ENCODE measurements at places on chromosomes 3 and 15. TPM values are rescaled to one million over a fixed set of nuclear protein-coding genes. Genes with fewer than 3 reads are reported as not detected.

Gene XYLB
- 1.5 TPM for total RNA-seq

Gene DNAJA4
- total RNA-seq, result 9.8 TPM

Gene FETUB
- not detected for total RNA-seq

Gene RETNLB
- not detected for total RNA-seq

DNA sequence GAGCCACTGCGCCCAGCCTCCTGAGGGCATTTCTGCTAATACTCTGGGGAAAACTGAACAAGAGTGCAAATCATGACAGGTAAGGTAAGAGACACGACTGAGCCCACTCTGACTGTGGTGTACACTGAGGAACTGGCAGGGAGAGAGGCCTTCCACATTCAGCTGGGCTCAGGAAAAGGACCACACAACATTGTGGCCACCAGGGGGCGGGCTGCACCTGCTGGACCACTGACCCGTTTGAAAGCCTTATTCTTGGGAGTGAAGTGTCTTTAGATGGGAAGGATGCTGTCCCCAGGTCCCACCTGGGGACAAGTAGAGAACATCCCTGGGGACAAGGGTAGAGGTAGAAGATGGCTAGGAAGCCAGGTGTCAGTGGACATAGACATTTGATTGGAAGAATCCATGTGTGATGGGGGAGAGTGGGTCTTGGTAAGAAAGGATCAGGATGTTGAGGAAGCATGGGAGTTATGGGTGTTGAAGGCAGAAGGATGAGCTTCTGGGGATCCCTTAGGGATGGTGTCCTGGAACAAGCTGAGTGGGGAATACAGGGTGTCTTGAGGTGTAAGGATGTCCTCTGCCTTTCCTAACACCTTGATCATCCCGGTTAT is 6.2 kb upstream of the CTDSPL start:
- peak; percentile 82 for DNase-seq

GRCh38 chr3:71307991-71308697 is 275.4 kb downstream of the FOXP1 start:
- DNase-seq, result no peak

- DNase-seq, result no peak
Measured at GRCh38 chr3:123476967-123477750, 28.3 kb upstream of the ADCY5 start.

GRCh38 chr3:1792466-1792865 is 306.2 kb upstream of the CNTN4 start:
- no peak for DNase-seq

DNA sequence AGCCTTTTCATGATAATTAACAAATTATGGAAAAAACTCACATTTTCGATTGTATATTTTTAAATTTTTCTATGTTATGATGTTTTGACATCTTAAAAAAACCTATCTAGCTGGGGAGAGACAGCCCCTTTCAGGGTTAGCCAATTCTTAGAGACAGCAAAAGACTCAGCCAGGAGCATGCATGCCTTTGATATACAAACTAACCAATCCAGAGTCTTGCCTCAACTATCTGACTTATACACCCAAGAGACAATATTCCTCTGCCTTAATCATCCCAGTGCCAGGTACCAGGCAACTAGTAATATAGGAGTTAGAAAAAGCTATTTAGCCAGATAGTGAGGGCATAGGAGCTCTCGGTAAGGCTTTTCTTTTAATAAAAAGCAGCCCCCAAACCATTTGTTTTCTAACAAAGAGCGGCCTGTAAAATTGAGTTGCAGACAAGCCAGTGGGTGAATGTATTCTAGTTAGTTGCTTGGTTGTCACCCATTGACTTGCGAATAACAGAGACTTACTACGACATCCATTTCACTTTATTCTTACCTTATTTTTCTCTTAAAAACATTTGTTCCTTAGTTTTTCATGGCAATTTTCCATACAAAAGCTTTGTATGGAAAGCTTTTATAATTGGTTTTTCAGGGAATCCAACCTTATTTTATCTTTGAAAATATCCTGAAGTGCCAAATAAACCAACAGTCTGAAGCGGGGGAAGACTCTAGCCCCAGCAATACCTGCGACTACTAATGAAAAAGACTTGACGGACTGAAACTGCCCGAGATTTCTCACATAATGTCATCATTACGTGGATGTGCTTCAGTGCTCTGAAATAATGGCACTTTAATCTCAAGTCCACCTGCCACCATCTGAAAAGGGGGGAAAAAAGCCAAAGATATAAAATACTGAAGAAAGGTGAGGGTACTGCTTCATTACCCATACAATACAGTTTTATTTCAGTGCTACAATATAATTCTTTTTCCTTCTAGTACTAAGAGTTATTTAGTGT is 64.6 kb upstream of the ATP2C1 start:
- DNase-seq, result no peak

- peak; percentile 76 for DNase-seq
Measured at GRCh38 chr3:10008588-10009344, 17.5 kb upstream of the FANCD2 start.

DNA sequence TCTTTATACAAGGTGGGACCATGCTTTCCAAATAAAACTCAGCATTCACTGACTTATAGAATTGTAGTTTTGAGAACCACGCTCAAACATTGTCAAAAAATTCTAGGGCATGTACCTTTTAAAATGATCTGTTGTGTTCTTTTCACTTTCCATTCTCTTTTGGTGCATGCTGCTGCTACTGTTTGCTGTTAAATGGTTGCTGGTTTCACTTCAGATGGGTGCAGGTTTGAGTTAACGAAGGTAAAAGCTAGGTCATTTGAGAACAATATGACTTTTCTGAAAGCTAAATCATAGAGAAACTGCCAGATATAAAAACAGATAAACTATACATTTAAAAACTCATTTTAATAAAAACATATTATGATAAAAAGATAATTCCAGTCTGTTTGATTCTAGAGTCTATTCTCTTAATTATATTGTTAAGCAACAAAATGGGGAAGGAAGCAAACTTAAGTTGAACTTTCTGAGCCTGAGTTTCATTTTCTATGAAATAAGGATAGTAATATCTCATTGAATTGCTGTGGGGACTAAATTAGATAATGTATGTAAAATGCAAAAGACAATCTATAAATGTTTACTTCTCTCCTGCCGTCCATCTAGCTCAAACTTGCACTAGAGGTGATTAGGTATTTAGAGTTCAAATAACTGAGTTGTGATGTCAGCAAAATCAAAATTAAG is 82.4 kb downstream of the OXSM start:
- no peak for DNase-seq

Data from myocyte (in vitro differentiated cells).